ENCODE measurements at places on chromosomes 3 and 15.

GRCh38 chr15:41013691-41014414, 60.6 kb downstream of the CHAC1 start:
- DNase-seq = no peak

- no peak for DNase-seq
These were observed 2.9 kb upstream of the C15orf39 start for GRCh38 chr15:75198560-75199356.

DNA sequence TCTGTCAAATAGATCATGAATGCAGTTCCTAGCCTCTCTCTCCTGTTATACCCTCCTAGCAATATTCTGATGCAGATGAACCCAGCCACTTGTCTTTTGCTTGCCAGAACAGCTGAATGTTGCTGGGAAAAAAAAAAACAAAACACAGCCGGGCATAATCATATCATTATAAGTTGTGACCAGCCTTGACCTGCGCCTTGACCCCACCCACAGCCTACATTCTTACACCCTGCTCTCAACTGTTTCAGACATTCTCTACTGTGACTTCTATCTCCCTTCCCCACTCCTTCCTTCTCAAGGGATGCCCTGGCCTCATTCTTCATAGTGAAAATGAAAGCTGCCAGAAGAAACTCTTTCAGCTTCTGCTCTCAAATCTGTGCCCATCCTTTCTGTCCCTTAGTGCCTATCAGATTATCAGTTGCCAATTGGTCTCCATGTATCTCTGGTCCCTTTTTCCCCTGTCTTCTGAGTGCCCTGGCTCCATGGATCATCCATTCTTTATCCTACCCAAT, 389.1 kb upstream of the TPRG1 start:
- DNase-seq = no peak

GRCh38 chr15:88083811-88084760, 172.5 kb downstream of the NTRK3 start:
- no peak for DNase-seq

DNA sequence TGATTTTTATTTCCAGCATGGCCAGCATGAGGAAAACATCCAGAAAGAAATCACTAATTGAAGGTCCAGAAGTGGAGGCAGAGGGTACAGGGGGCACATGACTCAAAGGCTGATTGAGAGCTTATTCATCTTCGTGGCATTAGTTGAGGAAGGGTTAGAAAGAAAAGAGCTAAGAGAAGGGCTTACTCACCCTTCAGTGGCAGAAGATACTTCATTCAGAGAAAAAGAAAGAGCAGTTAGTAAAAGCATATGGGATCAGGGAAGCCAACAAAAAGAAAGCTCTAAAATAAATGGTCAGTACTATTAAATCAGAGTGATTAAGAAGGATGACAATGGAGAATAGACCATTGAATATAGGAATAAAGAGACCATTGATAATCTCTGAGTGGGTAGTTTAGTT, 25.2 kb downstream of the GAP43 start:
- no peak for DNase-seq

DNA sequence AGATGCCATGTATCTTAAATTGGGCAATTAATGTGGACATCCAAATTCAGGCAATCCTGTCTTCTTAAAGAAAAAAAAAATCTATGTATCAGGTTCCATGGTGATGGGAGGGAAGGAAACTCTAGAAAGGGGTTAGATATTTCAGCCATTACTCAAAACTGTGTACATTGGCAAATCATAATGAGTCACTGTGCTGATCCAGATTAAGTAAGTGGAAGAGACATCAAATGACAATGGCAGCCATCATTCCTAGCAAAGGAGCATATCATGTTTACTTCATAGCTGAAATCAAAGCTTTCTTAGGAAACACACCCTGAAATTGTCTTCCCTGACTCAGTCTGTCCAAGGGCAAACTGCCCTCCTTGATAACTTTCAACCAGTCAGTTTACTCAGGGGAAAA, 713.3 kb upstream of the GBE1 start:
- no peak for DNase-seq

Measured in dorsolateral prefrontal cortex (tissue), 122 donors.